Stimulated activated CD4-positive, alpha-beta T cell treated with anti-CD3 and anti-CD28 coated beads, TNF-alpha, amount 100 ng/mL, for 24 hours (primary cell): ENCODE measurements at places on chromosomes 4 and X.

- no peak for DNase-seq
Measured at GRCh38 chrX:29617276-29617675, 598.1 kb upstream of the MAGEB2 start.

DNA sequence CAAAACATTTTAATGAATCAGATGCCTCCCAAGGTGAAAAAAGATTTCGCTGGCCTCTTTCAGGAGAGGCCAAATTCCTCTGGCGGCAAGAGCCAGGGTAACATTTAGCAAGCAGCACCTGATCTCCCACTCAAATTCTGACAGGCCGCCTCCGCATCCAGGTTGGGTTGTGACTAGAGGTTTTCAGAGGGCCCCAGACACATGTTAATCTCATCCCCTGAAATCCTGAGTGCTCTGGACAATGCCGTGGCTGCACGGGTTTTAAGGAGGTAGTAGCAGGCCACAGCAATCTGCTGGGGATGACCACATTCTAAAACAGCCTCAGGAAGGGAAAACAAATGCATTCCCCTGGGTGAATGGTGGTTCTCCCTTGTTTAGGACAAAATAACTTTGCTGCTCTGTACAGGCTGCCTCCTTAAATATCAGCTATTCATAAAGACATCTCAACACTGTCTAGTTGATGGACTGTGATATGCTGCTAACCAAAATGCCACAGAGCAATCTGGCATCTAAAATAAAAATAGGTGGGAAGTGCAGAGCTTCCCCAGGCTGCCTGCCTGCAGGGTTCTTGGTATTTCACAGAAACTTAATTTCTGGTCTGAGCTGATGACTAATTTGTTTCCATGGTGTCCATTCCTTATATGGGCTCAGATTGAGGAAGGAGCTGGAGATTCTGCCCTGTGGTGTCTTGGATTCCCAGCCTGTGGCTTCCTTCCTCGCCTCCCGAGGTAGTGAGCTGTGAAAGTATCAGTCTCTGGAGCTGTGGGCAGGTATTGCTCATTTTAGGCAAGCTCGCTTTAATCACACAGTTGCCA is 202.0 kb downstream of the DCLK2 start:
- no peak for DNase-seq

GRCh38 chr4:186134257-186134656 is 29.8 kb downstream of the FAM149A start:
- no peak for DNase-seq

DNA sequence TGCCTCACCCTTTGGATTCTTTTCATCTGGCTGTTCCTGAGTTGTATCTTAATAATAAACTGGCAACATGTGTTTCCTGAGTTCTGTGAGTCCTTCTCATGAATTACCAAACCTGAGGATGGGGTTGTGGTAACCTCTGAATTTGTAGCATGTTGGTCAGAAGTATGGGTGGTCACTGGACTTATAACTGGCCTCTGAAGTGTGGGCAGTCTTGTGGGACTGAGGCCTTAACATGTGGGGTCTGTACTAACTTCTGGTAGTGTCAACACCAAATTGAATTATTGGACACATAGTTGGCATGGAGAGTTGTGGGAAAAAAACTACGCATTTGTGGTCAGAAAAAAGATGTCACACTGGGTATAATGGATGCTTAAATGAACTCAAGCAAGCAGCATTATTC is 45.0 kb upstream of the TNIP3 start:
- DNase-seq = no peak

- DNase-seq = no peak
Measured at GRCh38 chr4:12679217-12679616, 804.9 kb downstream of the RAB28 start.

DNA sequence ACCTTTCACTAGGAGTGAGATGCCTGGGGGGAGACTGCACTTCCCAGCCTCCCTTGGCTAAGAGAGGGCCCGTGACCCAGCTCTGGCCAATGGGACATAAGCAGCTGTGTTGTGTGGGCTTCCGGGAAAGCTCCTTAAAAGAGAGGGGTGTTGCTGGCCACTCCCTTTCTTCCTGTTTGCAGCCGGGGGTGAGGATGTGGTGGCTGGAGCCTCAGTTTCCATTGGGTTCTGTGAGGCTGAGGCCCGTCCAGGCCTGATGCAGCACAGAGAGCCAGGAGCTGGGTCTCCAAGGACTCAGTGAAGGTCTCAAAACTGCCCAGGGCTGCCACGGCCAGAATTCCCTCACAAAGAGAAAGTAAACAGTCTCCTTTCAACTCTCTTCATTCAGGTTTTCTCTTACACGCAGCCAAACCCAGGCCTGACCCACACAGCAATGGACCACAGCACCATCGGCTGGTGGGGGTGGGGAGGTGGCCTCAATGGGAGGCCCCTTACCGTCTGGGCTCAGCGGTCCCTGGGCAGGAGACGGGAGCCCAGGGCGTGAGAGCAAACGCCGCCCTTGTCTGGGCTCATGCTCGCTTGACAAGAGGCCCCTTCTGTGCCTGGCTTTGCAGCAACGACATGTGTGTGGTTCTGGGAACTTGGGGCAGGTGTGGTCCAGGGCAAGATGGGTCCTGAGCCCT is 6.6 kb downstream of the NKX1-1 start:
- DNase-seq = no peak

GRCh38 chrX:27391623-27392022 is 71.5 kb downstream of the PPP4R3C start:
- no peak for DNase-seq

DNA sequence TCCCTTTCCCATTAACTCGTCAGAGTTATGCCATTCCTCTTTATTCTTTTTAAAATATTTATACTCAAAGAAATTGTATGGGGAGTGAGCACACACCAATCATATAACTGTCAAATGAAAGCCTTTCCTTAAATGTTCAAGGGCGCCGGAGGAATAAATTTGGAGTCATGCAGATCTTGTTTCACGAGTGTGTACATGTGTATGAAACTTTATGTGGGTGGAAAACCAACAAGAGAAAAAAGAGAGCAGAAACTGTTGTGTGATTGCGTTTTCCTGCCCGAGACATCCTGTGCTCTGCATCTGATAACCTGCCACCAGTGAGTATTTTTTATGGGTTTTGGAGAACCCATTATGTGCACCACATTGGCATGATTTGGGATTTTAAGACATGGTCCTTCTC is 88.3 kb downstream of the FHDC1 start:
- no peak for DNase-seq
